ENCODE measurements at places on chromosomes 12 and 14.

DNA sequence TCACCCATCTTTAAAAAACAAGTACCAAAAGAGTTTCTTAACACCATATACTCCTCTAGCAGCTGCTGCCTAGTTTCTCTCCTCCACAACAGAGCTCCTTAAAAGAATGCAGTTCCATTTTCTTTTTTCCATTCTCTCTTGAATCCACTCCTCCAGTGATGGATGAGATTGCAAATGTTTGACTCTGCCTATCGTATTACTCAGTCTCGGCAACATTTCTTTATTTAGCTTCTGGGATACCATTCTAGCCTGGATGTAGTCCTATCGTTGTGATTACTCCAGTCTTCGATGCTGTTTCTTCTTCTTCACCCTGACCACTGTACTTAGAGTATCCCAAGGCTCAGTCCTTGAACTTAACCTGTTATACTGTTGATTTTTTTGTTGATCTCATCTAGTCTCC, 30.8 kb downstream of the CAND1 start:
- no peak for DNase-seq

DNA sequence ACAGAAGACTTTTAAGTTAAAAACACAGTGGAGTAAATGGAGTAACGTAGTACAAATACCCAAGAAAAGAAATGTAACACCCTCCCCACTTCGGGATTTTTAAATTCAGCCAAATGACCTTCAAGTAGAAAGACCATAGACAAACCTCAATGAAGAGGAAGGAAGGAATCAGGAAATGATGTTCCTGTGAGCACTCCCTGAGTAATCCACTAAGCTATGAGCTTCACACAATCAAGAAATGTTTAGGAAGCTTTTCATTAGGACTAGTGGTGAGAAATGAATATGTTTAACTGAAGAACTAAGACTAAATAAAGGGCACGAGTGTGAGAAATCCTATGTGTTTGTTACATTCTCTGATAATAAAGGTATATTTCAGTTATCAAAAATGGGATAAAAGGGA, 10.1 kb downstream of the TCL1A start:
- DNase-seq, result no peak

DNA sequence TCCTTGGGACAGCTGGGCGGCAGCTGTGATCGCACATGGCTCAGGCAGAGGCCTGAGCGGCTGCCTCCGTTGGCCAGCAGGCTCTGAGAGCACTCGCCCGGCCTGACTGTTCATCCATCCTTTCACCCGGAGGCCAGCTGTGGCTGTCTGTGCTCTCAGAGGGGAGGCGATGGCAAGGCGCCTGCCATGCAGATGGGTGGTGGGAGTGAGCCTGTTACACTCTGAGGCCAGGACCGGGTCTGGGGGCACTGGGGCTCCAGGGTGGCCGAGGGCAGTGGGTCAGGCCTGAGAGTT, 292.3 kb downstream of the TMEM121 start:
- no peak for DNase-seq

DNA sequence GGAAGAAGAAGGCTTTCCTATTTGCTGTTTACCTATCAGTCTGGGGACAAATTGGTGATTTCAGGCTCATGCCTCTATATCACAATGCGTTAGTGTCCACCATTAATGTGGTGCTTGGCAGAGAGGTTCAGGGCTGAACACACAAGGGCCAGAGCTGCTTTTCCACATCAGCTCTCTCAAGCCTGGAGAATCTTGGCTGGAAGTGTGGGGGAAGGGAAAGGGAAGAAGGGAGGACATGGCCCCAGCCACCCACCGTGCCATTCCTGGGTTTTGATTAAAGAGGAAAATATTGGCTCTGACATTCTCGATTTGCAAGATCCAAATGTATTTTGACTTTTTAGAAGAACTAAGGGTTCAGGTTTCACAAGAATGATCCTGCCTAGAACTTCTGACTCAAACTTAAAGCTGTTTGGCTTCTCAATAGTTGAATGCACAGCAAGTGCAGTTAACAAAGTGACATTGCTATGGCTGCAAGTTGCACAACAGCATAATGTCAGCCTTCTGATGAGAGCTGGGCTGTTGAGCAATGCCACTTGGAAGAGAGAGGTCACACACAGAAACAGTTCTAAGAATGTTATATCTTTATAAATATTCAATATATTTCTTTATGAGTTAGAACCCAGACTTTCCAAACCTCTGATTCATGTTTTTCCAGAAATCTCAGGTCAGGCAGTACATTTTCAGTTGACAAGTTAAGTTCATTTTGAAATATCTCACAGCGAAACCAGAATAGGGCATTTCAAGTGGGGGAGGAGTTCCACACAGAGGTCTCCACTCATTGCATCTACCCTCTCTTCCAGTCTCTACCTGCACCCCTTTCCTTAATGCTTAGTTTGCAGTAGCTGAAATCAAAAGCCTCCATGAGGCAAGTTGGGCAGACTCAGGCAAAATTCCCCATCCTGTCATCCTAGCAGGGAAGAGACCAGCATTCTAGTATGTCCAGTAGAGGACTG, 25.3 kb downstream of the IGF1 start:
- DNase-seq, result no peak

- no peak for DNase-seq
Observed at GRCh38 chr12:115820656-115821055, 456.8 kb downstream of the MED13L start.

GRCh38 chr12:43338848-43339526, 213.0 kb downstream of the ADAMTS20 start:
- no peak for DNase-seq

- DNase-seq, result no peak
Observed at GRCh38 chr14:20489093-20489994, 16.0 kb upstream of the RNASE10 start.

- DNase-seq, result no peak
Observed at GRCh38 chr12:51589557-51590176, 1.4 kb upstream of the SCN8A start.

- no peak for DNase-seq
Observed at GRCh38 chr12:124120739-124121138, 147.7 kb downstream of the ZNF664 start.

DNA sequence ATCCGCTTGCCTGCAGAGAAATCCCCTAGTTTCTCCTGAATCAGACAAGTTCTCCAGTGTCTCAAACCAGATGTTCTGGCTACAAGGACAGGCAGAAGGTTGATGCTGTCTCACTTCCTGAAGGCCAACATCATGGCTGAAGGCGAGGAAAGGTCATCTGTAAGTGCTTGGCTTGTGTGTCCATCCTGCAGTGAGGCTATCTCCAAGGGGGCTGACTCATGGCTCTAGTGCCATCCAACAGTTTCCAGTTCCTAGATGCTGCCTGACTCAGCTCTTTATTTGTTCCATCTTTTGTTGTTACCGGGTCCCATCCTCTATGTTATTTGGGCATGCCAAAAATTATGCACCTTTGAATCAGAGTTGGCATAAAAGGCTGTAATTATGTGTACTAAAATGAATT, 232.1 kb upstream of the TBX3 start:
- DNase-seq, result no peak

GRCh38 chr14:76541594-76542219, 165.8 kb downstream of the ESRRB start:
- DNase-seq, result no peak

DNA sequence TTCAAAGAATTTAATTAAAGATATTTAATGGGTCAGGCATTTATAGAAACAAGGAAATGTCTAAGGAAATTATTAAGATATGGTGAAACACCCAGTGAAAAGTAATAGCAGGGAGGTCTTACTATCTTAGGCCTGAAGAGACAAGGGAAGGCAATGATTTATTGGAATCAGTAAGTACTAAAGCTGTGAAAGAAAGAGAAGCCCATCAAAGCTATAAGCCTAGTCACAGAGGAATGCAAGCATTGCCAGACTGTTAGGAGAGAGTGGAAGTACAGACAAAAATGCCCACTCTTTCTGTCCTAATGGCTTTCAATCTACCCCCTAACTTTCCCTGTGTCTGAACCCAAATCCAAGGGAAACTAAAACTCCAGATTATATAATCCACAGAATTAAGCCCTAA, 69.2 kb upstream of the PIK3C2G start:
- DNase-seq, result no peak

DNA sequence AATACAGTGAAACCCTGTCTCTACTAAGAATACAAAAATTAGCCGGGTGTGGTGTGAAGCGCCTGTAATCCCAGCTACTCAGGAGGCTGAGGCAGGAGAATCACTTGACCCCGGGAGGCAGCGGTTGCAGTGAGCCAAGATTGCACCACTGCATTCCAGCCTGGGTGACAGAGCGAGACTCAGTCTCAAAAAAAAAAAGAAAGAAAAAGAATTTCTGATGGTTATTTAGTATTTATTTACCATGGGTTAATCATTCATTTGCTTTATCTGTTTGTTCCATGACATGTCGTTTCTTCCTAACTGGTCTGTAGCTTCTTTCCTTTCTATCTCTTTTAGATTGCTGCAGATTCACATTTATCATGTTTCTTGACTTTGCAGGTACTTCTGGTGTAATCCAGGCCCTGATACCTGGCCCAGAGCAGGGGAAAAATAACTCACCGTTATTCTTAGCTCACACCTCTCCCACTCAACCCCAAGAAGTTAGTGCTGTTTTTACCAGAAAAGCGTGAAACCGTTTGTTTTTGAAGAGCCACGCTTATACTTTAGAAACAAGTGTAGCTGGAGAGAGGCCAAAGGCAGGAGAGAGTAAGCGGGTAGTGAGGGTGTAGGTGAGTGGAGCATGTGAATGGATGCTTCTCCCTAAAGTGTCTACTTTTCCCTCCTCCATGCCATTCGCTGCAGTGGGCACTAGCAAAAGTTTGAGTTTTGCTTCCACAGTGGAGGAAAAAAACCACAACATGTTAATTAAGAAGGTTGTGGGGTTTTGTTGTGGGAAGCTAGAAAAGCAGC, 45.4 kb downstream of the SRGAP1 start:
- DNase-seq, result no peak

- DNase-seq, result no peak
Observed at GRCh38 chr14:34067587-34067986, 116.7 kb upstream of the EGLN3 start.

GRCh38 chr12:31874961-31875608, 84.1 kb upstream of the RESF1 start:
- DNase-seq, result peak; percentile 85

- DNase-seq, result no peak
Observed at GRCh38 chr14:105547741-105548169, 21.4 kb downstream of the TMEM121 start.

GRCh38 chr12:46382408-46382963, 9.9 kb upstream of the SLC38A2 start:
- DNase-seq, result no peak

DNA sequence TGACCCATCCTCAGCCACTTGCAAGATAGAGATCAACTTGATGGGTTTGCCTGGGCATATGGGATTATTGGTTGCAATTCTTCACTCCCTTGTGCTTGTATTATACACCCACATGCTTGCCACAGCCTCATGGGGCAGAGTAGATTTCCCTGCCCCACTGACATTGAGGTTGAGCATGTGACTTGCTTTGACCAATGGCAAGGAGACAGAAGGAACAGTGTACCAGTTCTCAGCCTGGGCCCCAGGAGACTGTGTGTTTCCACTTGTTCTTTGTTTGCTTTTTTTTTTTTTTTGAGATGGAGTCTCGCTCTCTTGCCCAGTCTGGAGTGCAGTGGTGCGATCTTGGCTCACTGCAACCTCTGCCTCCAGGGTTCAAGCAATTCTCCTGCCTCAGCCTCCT, 31.8 kb downstream of the CALM1 start:
- no peak for DNase-seq

- no peak for DNase-seq
Observed at GRCh38 chr14:71652368-71652767, 279.9 kb upstream of the RGS6 start.

- no peak for DNase-seq
Observed at GRCh38 chr12:127773520-127773919, 493.4 kb upstream of the TMEM132C start.

DNA sequence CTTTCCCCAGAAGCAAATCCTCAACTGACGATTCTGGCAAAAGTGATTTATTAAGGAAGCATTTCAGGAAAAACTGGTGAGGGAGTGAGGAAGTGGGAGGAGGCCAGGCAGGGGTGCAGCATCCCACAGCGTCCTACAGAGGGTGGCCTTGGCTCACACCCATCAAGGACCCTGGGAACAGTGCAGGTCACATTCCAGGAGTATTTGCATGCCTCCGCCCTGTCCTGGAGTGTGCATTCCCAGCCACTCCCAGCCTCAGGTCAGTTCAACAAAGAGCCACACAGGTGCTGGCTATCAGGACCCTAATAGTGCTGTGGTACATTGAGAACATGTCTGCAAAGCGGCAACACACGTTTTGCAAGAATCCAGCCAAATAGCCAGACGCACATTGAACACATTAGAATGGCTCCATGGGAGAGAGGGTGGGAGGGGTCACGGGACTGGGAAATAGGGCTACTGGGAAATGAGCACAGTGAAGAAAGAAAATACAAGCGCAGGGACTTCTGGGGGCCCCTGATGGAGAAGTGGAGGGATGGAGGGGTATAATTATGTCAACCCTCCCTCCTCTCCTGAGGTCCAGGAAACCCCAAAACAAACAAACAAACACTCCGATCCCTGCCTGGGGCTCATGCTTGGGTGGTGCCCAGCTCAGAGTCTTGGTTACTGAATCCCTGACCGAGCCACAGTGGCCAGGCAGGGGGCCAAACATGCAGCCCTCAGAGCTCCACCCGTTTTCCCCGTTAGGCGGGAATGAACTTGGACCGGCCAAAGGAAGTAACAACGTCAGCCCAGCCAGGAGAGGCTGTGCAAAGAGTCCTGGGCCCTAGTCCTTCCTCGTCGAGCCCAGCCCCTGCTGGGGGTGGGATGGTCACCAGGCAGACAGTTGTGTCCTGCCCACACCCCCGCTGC, 36.5 kb downstream of the CMKLR1 start:
- no peak for DNase-seq

DNA sequence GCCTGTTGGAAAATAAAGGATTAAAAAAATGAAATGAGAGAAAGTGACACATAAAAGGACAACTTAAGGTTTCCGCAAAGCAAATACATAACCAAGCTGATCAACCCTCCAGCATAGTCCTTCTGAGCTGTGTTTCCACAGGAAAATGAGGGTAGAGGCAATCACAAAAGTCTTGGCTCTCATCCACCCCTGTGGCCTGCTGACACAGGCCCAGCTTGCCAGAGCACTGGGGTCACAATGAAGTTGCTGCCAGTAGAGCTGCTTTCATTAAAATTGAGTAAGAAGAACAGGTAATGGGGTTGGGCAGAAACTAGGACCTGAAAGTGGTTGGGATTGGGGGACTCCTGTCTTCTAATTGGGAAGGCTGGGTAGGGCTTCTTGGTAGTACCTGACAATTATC, 65.9 kb downstream of the RERG start:
- DNase-seq, result no peak

DNA sequence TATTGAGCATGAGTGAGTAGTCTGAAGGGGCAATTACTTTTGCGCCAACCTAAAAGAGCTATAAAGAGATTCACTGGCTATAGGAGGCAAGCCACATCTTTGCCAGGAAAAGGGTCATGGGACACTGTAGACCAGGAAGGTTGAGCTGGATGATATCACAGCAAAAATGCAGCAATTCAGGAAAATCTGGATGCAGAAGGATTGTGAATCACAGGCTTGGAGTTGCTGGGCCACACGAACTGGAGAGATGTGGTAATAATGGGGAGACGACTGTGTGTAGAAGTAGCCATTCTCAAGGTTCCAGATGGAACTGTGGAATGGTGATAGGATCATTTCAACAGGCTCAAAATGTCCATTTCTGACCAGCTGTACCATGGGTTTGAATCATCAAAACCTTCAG, 151.4 kb upstream of the DAAM1 start:
- no peak for DNase-seq

Data from CD4-positive, alpha-beta T cell treated with Interleukin-1 beta for 1 hour (primary cell).